ENCODE measurements at places on chromosomes 7 and 10.
A peak's percentile ranks its signal among the peaks of the same experiment; 100 is the strongest.

DNA sequence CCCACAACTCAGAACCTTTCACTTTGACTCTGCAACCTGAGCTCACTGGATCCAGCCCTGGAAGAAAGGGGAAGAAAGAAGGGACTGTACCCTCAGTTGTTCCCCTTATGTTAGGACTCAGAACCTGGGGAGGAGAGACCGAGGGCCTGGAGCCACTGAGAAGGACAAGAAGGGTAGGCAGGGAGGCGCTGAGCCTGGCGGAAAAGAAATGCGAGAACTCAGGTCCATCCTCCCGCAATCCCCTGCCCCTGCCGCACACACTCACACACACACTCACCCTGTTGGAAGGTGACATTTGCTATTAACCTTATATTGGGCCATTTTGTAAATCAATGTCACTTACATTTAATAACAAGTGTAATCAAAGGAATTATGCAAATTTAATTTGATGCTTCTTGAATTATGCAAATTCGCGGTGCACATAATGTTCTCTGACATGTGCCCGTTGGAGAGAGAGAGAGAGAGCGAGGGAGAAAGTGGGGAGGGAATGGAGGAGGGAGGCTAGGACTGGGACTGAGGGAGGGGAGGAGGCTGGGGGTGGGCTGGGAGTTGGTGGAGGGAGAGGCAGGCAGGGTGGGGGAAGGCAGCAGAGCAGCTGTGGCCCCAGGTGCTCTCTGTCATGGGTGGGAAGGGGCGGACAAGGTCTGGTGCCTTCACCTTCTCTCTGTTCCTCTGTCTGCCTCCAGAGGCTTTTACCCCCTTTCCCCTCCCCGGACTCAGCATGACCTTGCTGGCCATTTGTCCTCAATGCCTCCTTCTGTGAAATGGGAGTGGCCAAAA lies 99.6 kb upstream of the PAX2 start:
- DNase-seq: no peak

- no peak for DNase-seq
Observed at GRCh38 chr10:74855027-74855426, 28.6 kb downstream of the KAT6B start.

DNA sequence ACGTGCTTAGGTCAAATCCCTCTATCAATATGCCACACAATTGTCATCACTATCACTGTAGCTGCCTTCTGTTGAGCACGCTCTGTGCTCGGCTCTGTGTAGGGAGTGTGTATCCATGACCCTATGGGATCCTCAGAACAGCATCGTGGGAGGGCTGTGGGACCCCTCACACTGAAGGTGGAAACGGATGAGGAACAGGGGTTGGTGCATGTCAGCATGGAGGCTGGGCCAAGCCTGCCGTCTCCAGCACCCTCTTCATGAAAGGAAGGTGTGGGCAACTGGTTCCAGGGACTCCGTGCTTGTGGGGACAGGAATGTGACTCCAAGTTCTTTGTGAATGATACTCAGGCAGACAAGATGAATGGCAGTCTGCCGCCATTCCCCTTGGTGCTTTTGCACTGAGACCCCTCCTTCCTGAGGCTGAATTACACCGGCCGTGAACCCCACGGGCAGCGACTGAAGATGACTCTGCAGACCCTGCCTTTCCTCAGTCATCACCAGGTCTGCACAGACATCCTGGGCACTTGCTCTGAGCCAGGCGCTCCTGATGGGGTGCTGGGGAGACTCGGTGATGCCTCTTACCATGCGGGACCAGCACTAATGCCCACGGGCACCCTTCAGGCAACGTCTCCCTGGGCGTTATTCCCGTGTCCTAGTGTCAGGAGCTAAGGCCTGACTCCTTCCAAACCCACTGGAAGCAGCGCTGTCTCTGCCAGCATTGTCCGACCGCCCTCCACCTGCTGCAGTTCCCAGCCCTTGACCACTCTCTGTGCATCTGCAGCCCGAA lies 495.2 kb downstream of the TCERG1L start:
- no peak for DNase-seq

GRCh38 chr7:128697302-128697905 lies 25.3 kb downstream of the GARIN1A start:
- DNase-seq: peak; percentile 58

Data from natural killer cell (primary cell).